Neural crest cell (in vitro differentiated cells): ENCODE measurements at places on chromosomes 3 and 15.

GRCh38 chr3:141686466-141687291, 51.4 kb upstream of the RNF7 start:
- H3K4me3 ChIP-seq = no peak overlapping the region
- no peaks in the 10 kb centered on the region for H3K36me3 ChIP-seq
- H3K27ac ChIP-seq = no peak overlapping the region
- H3K4me1 ChIP-seq = peaks cover 8% of the 10 kb centered on the region
- no peaks in the 10 kb centered on the region for H3K27me3 ChIP-seq

DNA sequence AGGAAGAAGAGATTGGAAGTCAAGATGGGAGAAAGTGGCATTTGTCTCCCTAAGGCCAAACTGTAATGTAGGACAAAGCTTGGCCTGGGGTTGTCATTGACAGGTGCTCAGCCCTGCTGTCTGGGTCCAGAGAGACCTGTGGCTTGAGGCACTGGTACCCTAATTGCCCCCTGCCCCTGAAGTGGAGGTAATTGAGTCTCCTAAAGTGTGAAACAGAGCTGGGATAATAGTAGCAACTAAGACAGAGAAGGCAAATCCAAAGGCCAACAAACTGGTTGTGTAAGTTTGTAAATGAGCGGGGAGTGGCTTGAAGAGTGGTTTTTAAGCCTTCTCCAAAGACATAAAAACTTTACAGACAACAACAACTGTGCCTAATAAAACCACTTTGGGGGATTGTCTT, 264.2 kb upstream of the ROPN1 start:
- no peaks in the 10 kb centered on the region for H3K36me3 ChIP-seq
- no peaks in the 10 kb centered on the region for H3K27me3 ChIP-seq
- no peak overlapping the region for H3K4me3 ChIP-seq
- H3K4me1 ChIP-seq = peaks cover 21% of the 10 kb centered on the region
- H3K27ac ChIP-seq = no peak overlapping the region
- no peak for DNase-seq

DNA sequence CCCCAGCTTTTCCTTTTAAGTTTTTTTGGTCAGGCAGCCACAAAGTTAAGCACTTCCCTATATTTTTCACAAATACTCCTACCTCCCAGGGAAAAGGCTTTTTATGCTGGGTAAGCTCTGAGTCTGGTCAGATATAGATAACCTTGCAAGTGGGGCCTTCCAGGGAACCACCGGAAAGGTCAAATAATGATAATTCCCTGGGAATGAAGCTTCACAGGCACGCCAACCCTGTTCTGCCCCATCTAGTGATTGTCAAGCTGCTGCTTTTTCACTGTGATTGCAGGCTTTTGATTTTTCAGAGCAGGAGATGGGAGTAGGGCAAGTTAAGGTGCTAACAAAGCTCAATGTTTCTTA, 121.0 kb downstream of the ZNF609 start:
- no peak for DNase-seq
- H3K36me3 ChIP-seq = peaks cover 31% of the 10 kb centered on the region
- H3K27ac ChIP-seq = no peak overlapping the region
- no peak overlapping the region for H3K4me3 ChIP-seq
- H3K4me1 ChIP-seq = peaks cover 14% of the 10 kb centered on the region
- no peaks in the 10 kb centered on the region for H3K27me3 ChIP-seq

DNA sequence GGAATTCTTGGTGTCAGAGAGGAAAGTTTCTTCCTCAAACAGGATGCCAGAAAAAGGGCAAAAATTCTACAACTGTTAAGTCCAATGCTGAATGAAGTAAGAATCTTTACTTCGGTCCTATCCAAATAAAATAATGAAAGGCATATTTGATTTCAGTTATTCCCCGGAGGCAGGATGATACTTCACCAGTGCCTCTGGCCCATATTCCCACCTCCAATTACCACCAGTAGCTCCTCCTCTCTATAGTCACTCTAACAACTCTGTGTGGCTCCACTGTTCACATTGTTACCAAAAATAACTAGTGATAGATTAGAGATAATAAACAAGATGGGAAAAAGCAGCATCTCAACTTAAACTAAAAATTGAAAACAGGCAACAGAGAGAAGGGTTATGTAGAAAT, 20.7 kb downstream of the MAP1A start:
- DNase-seq = no peak
- H3K4me1 ChIP-seq = no peaks in the 10 kb centered on the region
- no peak overlapping the region for H3K4me3 ChIP-seq
- no peaks in the 10 kb centered on the region for H3K27me3 ChIP-seq
- H3K36me3 ChIP-seq = peaks cover 8% of the 10 kb centered on the region

DNA sequence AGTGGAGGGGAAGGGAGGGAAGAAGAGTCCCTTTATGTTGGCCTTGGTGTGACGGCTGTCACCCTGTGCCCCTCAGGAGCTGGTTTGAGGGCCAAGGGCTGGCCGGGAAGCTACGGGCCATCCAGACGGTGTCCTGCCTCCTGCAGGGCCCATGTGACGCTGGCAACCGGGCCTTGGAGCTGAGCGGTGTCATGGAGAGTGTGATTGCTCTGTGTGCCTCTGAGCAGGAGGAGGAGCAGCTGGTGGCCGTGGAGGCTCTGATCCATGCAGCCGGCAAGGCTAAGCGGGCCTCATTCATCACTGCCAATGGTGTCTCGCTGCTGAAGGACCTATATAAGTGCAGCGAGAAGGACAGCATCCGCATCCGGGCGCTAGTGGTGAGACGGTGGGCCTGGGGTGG, 8.1 kb upstream of the RCCD1 start:
- no peaks in the 10 kb centered on the region for H3K36me3 ChIP-seq
- no peaks in the 10 kb centered on the region for H3K27me3 ChIP-seq
- no peak for DNase-seq
- H3K4me3 ChIP-seq = no peak overlapping the region
- no peak overlapping the region for H3K27ac ChIP-seq
- no peaks in the 10 kb centered on the region for H3K4me1 ChIP-seq

- H3K4me3 ChIP-seq = no peak overlapping the region
- no peaks in the 10 kb centered on the region for H3K36me3 ChIP-seq
- no peaks in the 10 kb centered on the region for H3K27me3 ChIP-seq
- H3K4me1 ChIP-seq = no peaks in the 10 kb centered on the region
- DNase-seq = no peak
- no peak overlapping the region for H3K27ac ChIP-seq
Observed at GRCh38 chr15:51144021-51144532, 49.4 kb upstream of the TNFAIP8L3 start.

DNA sequence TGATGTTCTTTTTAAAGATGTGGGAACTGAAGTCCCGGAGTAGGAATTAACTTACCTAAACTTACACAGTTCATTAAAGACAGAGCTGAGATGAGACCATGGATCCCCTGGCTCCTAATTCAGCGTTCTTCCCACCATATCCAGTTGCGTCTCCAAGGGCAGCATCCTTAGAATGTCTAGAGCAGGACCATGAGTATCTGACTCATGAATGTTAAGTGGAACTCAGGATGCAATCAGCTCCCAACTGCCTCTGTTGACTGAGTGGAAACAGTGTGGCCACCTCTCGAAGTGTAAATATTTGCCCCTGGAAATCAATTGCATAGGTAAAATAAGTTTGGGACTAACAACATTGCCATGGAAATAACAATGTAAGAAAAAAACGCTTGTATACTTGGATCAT, 2.5 kb downstream of the SNTN start:
- no peak overlapping the region for H3K27ac ChIP-seq
- DNase-seq = no peak
- no peak overlapping the region for H3K4me3 ChIP-seq

GRCh38 chr3:121748680-121749275, 763 bp downstream of the GOLGB1 start:
- H3K4me1 ChIP-seq = peaks cover 5% of the 10 kb centered on the region
- no peak overlapping the region for H3K4me3 ChIP-seq
- H3K27ac ChIP-seq = no peak overlapping the region
- H3K27me3 ChIP-seq = peaks cover 28% of the 10 kb centered on the region

- no peak for DNase-seq
- no peak overlapping the region for H3K4me3 ChIP-seq
- peaks cover 44% of the 10 kb centered on the region for H3K4me1 ChIP-seq
- no peaks in the 10 kb centered on the region for H3K27me3 ChIP-seq
- no peak overlapping the region for H3K27ac ChIP-seq
- H3K36me3 ChIP-seq = no peaks in the 10 kb centered on the region
Observed at GRCh38 chr15:64599716-64600115, 139.3 kb downstream of the ZNF609 start.
